ENCODE measurements at places on chromosomes 7 and 10.

DNA sequence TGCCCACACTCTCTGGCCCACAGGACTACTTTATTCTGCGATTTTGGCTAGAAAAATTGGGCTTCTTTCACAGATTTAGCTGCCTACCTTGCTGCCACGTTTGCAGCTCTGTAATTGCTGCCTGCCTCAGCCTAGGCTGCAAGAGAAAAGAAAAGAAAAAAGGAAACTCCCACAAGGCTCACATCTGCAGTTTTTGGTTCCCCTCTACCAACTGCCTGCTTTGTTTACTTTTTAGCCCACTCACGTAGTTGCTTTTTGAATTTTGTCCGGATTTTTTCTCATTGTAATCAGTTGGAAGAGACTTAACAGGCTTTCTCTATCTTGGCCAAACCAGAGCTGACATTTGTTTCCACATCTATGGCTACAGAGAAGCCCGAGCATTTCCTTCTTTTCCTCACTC, 24.3 kb downstream of the SUN3 start:
- no peak for DNase-seq

GRCh38 chr10:105243381-105243780, 602.3 kb downstream of the SORCS3 start:
- no peak for DNase-seq

GRCh38 chr10:12656518-12657142, 307.3 kb downstream of the CAMK1D start:
- no peak for DNase-seq

DNA sequence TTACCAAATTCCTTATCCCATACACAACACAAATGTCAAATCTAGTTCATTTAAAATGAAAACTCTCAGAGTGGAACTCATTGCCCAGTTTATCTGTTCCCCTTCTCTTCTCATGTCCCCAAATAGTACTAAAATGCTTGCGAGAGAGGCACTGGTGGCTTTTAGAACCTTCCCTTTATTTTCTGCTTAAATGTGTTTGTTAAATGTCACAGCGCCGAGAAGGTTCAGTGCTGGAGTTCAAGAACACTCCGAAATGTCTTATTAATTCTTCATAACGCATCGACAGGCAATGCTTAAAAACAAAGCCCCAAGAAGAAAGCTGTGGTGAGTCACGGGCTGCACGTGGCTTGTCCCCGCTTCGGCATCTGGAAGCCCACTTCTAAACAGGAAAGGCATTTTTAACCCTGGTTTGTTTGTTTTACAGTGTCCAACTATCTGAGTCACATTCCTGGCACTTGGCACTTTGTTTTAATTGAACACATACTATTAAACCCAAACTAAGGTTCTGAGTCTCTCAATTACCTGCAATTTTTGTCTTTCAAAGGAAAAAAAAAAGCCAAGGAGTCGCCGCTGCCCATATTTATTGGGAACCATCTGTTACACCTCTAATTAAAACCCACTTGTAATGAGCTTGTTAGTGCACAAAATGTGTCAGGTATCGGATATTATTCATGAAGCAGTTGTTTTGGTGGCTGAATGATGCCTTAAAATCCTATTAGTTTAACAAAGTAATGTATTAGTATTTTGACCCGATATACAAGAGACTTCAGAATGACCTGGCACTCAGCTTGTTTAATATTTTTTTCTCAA, 49.9 kb upstream of the MGMT start:
- DNase-seq, result no peak

DNA sequence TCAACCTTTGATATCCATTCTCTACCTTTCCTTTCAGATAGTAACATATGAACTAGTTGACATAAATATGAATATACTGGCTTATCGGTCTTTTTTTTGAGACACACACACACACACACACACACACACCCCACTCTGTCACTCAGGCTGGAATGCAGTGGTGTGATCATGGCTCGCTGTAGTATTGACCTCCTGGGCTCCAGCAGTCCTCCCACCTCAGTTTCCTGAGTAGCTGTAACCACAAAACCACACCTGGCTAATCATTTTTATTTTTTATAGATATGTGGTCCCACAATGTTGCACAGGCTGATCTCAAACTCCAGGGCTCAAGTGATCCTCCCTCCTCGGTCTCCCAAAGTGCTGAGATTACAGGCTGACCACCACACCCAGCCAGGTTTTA, 14.2 kb upstream of the NT5C3A start:
- no peak for DNase-seq

DNA sequence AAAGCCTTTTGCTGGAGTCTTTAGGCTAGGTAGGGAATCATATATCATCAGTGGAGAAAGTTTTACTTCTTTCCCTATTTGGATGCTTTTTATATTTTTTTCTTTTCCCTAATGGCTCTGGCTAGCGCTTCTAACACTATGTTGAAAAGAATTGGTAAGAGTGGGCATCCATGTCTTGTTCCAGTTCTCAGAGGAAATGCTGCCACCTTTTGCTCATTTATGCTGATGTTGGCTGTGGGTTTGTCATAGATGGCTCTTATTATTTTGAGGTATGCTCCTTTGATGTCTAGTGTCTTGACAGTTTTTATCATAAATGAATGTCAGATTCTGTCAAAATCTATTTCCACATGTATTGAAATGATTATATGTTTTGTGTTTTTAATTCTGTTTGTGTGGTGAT, 1544.1 kb downstream of the REEP3 start:
- no peak for DNase-seq

DNA sequence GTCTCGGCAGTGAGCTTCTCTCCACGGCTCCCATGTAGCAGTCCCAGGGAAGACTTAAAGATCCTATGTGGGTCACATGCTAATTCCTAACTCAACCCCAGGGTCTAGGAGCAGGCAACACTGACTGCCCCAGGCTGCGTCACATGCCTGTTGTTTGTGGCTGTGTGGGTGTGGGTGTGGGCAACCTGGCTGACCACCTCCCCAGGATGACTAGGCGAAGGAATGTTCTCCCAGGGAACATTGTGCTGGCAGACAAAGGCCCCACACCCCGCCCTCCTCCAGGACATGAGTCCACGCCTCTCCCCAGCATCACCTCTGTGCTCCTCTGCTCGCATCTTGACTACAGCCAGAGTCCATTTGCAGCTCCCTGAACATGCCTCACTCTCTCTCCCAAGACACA, 30.3 kb downstream of the SLC29A3 start:
- DNase-seq, result no peak

All from substantia nigra (tissue), 51 donors.